ENCODE measurements at places on chromosomes 5 and 9.

DNA sequence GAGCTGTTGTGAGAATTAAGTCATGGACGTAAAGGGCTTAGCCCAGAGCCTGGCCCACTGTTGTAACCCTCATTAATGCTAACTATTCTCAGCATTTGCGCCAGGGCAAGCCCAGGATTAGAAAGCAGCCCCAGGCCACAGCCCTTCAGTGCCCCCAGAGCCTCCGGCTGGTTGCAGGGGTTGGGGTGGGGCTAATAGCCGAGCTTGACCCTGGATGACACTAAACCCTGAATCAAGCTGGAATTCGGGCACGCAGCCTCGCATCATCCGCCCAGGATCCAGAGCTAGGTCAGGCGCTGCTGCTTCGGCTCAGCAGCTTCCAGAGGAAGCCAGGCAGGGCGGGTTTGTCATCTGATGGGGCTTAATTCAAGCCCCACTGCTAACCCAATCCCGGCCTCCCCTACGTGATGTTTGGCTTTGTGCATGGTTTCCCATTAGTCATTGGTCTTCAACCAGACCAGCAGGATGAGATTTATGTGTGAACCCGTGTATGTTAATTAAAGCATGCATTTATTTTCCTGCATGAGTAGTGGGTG lies 1.2 kb upstream of the MEGF9 start:
- no peak for DNase-seq

GRCh38 chr5:153714798-153715197 lies 224.3 kb downstream of the GRIA1 start:
- DNase-seq, result no peak

- no peak for DNase-seq
Observed at GRCh38 chr5:10307206-10308148, at the start of gene CMBL. Gene CMBL (minus strand): TSS chr5:10307902. CDS start chr5:10290762, 17,140 bp downstream.

GRCh38 chr5:151892393-151892792 lies 32.3 kb downstream of the GLRA1 start:
- DNase-seq, result no peak

GRCh38 chr5:139178935-139179334 lies 19.2 kb downstream of the SIL1 start:
- no peak for DNase-seq

DNA sequence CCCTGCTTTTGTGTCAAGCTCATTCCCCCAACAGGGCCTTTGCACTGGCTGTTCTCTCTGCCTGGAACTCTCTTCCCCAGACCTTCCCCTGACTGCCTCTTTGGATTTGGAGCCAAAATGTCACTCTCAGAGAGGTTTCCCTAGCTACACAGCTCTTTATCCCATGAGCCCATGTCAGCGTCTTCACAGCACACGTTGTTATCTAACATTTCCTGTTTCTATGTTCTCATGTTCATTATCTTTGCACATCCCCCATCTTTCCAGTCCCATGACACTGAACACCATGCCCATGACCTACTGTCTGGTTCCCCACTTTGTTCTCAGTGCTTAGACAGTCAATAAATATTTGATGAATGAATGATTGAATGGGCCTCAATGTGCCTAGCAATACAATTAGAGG lies 26.3 kb upstream of the ARSI start:
- no peak for DNase-seq

GRCh38 chr5:178211095-178212048 lies 7.0 kb downstream of the HNRNPAB start:
- no peak for DNase-seq

GRCh38 chr9:12494411-12494810 lies 198.8 kb upstream of the TYRP1 start:
- no peak for DNase-seq
